ENCODE measurements at places on chromosomes 12 and 14.

DNA sequence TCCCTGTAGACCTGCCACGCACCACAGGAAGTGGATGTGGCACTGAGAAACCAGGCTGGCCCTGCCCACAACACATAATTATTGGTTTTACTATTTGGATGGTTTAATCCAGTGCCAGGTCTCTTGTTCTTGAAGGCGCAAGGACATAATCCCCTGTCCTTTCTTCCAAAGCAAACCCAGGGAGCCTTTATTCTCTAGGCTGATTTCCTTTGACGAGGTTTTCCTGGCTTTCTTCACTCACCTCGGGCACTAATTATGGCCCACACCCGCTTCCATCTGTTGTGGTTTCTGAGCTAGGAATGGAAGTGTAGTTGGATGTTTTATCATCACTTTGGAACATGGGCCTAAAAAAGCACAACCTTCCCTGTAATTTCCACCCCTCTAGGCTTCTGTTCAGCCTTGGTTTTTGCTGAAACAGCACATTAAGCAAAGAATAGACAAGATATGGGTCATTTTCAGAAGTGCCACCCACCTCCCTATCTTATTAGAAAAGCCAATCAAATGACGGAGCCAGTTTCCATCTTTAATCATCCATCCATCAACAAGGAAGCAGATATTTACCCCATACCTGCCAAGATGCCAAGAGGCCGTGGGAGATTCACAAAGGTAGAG, 73.9 kb downstream of the PPP1R36 start:
- no peak for DNase-seq

DNA sequence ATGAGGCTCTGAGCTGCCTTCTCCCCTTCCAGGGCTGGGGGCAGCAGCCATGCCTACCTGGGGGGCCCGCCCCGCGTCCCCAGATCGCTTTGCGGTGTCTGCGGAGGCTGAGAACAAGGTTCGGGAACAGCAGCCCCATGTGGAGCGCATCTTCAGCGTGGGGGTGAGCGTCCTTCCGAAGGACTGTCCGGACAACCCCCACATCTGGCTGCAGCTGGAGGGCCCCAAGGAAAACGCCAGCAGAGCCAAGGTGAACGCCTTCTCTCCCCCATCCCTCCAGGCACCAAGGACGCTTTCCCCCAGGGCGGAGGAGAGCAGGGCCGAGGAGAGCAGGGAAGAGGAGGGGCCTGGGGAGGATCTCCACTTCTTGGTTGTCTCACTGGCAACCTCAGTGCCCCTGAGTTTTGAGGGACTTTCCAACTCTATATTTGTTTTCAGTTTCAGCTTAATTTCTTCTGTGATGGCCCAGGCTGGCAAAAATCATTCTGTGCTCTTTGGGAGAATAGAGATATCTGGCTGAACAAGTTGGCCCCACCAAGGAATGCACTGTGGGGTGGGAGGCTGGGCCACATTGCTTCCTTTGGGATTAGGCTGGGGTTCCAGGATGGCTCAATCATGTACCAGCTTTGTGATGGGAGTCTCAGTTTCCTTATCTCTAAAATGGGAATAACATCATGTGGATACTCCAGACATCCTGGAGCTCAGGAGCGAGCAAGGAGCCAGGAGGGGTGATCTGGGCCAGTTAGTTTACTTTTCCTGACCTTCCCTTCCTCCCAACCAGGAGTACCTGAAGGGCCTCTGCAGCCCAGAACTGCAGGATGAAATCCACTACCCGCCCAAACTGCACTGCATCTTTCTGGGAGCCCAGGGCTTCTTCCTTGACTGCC, 1.2 kb downstream of the KHNYN start:
- DNase-seq, result no peak

- no peak for DNase-seq
Measured at GRCh38 chr12:115426732-115427131, 742.8 kb upstream of the TBX3 start.

GRCh38 chr14:68568907-68569897, 223.7 kb downstream of the ZFP36L1 start:
- peak; percentile 57 for DNase-seq

DNA sequence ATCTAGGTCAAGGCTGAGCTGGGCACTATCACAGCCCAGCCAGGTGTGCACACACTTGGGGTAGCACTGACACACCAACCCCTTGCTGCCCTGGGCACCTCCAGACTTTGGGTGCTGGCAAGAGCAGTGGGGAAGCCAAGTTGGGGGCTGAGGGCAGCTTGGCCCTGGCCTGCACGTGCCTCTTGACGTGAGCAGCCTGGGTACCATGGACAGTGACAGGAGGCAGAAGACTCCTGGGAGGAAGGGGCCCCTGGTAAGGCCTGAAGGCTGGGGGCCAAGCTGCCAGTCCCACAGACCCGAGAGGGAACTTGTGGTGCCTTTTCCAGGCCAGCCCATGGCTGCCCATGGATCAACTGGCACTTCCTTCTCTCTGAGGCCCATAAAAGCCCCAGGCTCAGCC, 124.1 kb upstream of the SFSWAP start:
- no peak for DNase-seq

- DNase-seq, result no peak
Measured at GRCh38 chr12:28991626-28992025, 157.5 kb upstream of the FAR2 start.

DNA sequence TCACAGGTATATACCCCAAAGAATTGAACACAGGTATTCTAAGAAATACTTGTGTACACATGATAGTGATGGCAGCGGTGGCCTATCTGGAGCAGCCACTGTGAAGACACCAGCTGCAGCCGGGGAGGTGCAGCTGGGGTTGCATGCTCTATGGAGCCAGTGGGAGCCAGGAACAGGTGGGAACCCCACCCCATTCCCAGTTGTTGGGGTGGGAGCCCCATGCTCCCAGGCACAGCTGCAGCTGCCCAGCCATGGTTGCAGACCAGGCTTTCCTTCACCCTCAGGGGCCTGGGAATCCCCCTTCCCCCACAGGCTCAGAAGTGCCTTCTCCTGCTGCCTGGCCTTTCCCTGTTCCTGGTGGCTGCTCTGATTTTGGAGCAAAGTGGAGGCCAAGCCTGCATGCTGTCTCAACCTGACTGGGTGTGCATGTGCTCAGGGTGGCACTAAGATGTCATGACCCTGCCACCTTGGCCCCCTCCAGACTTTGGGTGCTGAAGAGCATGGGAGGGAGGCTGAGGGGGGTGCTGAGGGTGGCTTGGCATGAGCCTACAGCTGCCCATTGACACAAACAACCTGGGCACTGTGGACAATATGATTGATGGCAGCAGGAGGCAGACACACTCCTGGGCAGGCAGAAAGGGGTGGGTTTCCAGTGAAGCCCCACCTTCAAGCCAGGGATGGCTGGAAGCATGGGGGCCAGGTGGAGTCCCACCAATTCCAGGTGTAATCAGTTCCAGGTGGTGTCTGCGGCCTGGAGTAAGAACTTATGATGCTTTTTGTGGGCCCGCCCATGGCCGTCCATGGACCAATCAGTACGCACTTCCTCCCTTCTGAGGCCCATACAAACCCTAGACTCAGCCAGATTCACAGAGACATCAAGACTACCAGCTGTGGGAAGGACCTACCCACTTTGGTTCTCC, 234.7 kb downstream of the ADGRD1 start:
- no peak for DNase-seq
